CD4-positive, alpha-beta T cell treated with Interleukin-10 for 1 hour (primary cell): ENCODE measurements at places on chromosomes 4 and X.

DNA sequence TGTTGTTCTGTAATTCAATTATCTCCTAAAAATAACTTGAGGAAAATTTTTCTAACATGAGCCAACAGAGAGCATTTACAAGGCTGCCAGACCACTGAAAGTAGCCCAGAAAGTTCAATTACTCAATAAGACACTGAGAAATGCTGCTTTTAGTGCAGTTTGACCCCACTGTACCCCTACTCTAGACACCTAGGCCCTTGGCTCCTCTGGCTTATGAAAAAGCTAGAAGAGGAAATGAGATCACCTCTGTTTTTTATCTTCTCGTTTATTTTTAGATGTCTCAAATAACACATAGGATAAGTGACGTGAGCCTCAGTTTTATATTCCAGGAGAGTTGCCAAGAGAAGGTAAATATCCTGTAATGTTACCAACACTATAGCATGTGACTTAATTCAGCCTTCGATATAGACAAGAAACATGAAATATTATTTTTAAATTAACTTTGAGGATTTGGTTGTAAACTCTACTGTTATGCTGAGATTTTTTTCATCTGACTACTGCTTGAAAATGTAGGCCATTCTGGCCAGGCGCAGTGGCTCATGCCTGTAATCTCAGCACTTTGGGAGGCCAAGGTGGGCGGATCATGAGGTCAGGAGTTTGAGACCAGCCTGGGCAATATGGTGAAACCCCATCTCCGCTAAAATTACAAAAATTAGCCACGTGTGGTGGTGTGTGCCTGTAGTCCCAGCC is 24.4 kb downstream of the TNIP3 start:
- peak; percentile 69 for DNase-seq

DNA sequence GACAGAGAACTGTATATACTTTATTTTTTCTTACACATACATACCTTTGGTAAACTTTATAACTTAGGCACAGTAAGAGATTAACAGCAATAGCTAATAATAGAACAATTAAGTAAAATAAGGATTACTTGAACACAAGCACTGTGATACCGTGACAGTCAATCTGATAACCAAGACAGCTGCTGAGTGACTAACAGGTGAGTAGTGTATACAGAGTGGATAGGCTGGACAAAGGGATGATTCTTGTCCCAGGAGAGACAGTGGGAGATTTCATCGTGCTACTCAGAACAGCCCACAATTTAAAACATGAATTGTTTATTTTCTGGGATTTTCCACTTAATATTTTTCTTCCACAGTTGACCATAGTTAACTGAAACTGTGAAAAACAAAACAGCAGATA is 411.8 kb downstream of the PPP1R2C start:
- DNase-seq: no peak

DNA sequence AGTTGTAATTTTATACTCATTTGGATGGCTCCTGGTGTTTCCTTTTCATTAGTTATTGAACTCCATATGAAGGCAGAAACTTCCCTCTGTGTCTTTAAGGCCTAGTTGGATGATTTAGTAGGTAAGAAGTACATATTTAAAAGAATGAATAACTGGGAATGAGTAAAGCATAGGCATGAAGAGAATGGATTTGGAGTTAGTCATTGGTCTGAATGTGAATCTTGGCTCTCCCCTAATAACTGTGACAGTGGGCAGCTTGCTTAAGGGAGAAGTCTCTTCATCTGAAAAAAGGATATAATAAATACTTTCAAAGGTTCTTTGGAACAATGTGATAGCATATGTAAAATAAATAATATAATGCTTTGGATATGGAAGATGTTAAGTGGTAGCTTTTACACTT is 13.2 kb downstream of the SNX25 start:
- no peak for DNase-seq

DNA sequence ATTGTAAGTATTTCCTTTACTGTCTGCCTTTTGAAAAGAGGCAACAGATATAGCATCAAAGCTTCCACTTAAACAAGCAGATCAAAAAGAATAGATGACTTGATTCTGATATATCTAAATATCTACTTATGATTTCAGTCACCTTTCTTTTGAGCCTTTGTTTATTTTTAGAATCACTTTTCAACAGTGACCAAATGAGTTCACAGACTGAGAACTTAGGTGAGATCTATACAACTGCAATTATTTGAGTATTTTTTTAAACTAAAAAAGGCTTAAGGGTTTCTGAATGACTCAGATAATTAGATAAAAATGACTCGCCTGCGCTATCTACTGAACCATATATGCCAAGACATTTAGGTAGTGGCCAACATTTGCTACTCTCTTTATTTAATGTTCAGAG is 166.7 kb upstream of the KCNIP4 start:
- DNase-seq: no peak

DNA sequence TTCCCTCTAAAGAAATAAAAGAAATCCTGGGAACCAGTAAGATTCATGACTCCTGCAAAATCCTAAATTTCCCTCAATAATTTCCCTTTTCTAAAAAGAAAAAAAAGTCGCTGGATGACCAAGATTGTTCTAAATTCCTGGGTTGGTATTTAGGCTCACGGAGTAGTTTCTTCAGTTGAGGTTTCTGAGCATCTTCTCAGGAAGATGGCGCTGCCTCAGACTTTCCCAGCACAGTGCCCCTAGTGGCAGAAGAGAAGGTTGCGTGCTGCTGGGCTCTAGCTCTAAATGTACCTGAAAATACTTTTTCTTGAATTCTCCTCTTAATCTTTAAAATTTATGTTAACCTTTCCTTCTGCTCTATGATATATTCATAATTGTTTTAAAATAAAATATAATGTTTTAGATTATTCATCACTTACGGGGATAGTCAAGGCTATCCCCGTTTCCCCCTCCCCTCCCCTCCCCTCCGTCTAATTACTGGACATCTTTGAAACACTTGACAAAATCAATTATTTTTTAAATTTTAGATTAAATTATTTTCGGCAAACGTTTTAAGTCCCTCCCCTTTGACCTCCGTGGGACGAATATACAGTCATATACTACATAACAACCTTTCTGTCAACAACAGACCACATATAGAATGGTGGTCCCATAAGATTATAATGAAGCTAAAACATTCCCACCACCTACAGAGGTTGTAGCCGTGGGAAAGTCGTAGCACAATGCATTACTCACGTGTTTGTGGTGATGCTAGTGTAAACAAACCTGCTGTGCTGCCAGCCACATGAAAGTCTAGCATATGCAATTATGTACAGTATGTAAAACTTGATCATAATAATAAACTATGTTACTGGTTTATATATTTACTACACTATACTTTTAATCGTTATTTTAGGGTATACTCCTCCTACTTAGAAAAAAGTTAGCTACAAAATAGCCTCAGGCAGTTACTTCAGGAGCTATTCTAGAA is 41.0 kb upstream of the GATB start:
- peak; percentile 64 for DNase-seq
